Iris pigment epithelial cell (primary cell): ENCODE measurements at places on chromosomes 5 and 9.

- no peak for DNase-seq
These were observed 20.9 kb upstream of the ASTN2 start for GRCh38 chr9:117435630-117436261.

DNA sequence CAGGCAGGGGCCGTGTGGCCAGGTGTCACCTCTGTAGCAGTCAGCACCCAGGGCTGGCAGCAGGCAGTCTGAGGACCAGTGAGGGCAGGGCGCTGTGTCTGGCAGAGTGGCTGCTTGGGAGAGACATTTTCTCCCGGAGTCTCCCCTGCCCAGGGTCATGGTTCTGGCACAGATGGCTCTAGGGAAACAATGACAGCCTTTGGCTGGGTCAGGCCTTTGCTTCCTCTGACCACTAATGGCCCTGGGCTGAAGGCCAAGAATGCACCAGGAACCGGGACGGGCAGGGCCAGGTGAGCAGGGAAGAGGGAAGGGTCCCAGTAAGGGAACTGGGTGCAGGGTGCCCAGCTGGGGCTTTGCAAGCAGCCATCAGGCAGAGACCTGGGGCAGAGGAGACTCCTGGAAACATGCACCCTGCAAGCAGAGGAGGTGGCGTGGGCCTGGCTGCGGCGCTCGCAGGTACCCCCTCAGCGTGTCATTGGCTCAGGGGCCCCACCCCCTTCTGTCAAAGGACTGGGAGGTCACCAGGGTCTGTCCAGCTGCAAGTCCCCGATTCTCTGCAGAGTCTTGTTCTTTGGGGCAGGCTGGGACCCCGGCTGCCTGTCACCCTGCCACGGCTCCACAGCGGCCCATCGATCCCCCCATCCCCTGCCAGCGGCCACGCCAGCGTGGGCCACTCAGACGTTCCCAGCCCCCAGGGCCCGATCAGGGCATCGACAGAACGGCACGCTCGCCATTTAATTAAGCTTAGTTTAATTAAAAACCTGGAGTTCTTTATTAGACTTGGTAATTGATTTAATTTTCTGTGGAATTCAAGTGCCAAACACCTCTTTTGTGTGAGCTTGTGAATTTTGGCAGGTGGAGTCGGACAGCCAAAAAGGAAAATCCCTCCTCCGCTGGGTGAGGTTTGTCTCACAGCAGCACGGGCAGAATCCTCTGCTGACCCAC is 18.9 kb upstream of the TMEM250 start:
- no peak for DNase-seq

DNA sequence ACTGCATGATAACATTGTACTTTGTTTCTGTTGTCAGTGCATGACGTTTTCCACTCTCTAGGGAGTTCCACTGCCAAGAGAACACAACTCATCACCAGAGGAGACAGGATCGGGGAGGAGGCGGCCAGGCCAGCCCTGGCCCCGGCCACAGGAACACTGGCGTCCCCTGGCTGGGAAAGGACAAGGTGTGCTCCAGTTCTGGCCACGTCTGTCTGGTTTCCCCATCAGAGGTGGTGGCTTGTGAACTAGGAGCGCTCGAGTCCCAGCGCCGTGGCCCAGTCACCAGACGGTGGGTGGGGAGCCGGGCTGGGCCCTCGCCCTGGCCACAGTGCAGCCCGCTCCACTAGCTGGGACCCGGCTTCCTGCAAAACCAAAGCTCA is 211.9 kb upstream of the IRX4 start:
- no peak for DNase-seq

DNA sequence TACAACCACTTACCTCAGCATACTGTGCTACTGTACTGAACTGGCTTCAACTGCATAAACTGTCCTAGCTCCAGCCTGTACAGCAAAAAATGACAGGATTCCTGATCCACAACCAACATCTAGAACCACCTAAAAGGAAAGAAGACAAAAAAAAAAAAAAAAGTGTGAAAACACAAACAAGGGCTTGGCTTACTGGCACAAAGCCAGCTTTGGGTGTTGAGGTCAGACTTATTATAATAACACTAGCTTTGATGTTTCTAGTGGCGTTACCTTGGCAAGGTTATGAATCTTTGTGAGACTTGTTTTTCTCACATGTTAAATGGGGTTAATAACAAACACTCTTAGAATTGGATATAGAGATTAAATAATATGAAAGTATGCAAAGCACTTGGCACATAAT is 148.5 kb upstream of the PUM3 start:
- DNase-seq = no peak

DNA sequence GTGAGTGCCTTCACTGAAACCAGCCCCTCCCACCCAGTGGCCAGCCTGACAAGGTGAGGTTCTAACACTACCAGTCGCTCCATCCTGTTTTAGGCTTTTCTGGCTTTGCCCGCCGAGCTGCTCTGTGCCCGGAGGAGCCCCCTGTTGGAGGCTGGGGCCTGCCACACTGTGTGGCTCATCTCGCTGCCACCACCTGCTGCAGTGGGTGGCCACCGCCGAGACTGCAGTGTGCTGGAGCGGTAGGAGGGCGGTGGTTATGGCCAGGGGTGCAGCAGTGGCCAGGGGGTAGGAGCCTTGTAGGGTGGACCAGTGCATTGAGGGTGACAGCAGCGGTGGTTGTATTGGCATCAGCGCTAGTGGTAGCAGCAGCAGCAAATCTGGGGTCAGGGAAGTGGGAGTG is 74.7 kb upstream of the PCAT7 start:
- no peak for DNase-seq

DNA sequence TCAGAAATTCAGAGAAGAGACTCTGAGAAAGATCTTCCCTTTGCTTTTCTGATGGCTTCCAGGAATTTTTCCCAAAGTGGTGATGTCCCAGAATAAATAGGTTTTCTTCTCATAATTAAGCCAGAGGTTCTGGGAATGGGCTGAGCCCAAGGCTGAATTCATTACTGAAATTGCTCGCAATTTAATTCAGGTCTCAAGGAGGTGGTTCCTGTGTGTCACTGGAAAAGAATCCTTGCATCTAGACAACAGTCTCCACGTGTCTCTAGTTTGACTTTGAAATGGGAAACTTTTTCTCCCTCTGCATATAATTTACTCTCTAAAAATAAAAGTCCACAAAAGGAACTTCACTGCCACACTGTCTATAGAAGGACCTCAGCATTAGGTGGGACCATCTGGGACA is 27.8 kb upstream of the STX17 start:
- peak; percentile 21 for DNase-seq

- DNase-seq = no peak
These were observed 379.5 kb upstream of the EDIL3 start for GRCh38 chr5:84764227-84764626.

- DNase-seq = no peak
These were observed at the start of gene SMIM33 for GRCh38 chr5:139470821-139471300. TSS of gene SMIM33 (plus strand) at chr5:139471004. CDS start at chr5:139471122, 118 bp downstream.

DNA sequence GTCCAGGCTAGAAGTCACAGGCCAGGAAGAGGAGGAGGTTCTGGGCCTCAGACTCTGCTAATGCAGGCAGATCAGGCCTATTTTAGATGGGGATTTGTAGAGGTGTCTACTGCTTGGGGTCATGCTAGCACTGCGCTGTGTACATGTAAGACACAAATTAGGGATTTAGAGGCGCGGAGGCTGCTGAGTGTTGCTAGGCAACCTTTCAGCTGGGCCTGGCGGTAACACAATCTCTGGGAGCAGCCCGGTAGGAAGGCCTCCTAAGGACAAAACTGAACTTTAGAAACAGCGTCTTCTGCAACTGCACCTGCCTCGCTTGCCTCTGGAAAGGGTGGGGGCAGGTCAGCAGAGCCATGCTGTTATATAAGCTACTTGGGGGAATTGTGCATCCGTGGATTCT is 147.9 kb downstream of the MACROH2A1 start:
- no peak for DNase-seq

GRCh38 chr9:123608104-123608503 is 252.1 kb downstream of the CRB2 start:
- no peak for DNase-seq

GRCh38 chr5:121945261-121945660 is 16.5 kb upstream of the SRFBP1 start:
- no peak for DNase-seq

- no peak for DNase-seq
These were observed 6.2 kb downstream of the TSLP start for GRCh38 chr5:111077678-111078077.

- no peak for DNase-seq
These were observed 45.2 kb upstream of the PITX1 start for GRCh38 chr5:135079099-135079681.

GRCh38 chr9:14906000-14906399 is 4.2 kb downstream of the FREM1 start:
- DNase-seq = peak; percentile 46

DNA sequence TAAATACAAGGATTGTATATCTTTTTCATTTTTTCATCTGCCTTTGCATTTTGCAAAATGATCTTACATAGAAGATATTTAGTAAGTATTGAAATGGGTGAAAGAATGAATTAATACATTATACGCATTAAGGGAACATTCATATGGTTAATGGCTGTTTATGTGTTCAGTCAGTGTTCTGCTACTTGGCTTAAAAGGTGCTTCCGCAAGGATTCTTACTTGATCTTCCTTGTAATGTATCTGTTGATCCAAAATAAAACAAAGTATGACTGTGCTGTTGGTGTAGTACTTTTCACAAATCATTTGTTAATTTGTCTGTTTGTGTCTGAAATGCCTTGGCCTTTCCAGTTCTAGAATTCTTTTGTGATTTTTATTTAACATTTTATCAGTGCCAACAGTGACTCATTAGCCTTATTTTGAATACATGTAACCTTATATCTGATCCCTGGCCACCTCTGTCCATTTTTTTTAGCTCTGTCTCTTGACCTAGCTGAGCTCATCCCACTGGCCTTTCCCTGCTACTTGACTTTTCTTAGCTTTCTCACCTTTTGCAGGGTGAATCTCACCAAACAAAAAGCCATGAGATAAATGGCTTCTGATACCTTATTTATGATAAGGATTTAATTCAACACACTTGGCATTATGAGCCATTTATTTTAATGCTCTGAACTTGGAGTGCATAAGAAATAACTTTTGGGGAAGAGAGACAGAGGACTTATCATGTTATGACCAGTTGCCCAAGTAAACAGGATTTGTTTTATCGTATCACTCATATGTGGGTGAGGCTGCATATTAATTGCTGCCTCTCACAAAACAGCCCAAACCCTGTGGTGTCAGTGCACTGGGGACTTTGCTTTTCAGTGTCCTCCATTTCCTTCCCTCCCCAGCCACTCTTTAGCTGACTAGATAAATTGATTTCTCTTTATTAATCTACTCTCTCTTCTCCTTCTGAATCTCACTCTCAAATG is 340.3 kb downstream of the KDM4C start:
- DNase-seq = peak; percentile 64

DNA sequence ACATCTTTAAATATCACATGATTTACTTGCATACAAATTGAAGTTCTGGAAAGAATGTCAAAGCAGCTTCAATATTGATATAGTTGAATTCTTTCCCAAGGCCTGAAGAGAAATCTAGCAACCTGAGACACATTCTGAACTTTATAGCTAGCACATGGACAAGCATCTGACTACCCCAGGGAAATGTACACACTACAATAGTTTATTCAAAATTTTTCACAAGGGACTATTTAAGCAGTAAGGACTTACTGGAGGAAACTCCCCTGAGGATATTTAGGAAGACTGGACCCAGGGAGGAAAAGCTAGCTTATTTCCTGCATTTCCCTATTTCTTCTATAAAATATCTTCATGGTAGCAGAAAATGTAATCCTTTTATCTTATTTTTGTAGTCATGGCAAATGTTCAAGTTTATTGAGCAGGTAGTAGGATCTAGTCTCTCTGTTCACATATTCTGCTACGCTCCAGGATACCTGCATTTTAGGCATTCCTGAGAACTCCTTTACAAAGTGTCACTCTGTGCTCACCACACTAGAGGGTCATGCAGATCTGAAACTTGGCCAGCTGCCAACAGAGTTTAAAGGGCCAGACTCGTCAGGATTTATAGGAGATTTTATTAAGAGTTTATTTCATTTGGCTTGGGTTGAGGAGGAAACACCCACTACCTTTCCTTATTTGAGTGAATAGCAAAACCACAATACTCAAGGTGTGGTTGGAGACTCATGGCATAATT is 348.4 kb upstream of the FTMT start:
- DNase-seq = no peak

GRCh38 chr5:178460174-178460573 is 130.0 kb downstream of the COL23A1 start:
- no peak for DNase-seq

DNA sequence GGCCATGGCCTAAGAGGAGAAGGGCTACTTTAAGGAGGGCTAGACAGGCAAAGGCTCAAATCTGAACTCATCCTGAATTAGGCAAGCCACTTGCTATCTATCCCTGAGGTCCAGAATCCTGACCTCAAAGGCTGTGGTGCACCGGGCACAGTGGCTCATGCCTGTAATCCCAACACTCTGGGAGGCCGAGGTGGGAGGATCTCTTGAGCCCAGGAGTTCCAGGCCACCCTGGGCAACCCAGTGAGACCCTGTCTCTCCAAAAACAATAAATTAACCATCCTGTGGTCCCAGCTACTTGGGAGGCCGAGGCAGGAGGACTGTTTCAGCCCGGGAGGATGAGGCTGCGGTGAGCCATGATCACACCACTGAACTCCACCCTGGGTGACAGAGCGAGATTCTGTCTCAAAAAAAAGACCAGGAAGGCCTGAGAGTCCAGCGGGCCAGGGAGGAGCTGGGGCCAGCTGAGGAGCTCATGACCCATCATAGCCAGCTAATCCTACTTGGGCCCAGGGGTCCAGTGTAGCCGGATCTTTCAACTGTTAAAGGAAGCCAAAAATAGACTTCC is 4.0 kb downstream of the NOP16 start:
- DNase-seq = no peak

- DNase-seq = peak; percentile 71
These were observed 126.1 kb downstream of the SNX18 start for GRCh38 chr5:54643685-54644106.

DNA sequence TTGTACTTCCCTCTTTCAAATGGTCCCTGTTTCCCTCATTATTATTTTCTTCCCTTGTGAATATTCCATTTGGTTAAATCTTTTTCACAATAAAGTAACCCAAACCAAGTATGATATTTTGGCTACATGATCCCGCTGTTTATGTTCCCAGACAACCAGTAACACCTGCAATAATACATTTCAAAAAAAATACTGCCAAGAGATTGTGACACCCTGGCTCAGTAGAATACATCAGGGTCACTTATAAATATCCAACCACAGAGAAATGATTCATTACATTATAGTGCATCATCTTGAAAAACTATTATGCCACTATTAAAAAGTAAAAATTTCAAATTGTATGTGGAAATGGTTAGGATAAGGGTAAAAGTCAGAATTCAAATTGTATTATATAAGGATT is 7.2 kb upstream of the OXCT1 start:
- no peak for DNase-seq

- DNase-seq = peak; percentile 71
These were observed 79.9 kb downstream of the FNBP1 start for GRCh38 chr9:129962889-129963703.

GRCh38 chr5:117455236-117456233 is 880.9 kb upstream of the SEMA6A start:
- no peak for DNase-seq

DNA sequence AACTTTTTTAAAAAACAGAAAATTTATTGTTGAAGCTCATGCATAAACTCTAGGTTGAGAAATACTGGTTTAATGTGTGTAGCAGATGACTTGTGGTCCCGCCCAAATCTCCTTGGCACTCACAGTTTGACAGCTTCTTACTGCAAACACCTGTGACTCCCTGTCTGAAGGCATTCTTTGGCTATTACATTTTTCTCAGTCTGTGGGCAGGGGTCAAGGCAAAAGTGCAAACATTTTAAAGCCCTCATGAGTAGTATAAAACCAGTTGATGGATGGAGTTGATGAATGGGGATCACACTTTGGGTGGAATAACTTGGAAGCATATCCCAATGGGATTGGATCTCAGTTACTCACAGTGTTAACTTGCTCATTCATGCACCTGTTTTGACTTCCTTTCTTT is 1007.0 kb upstream of the NUDT12 start:
- no peak for DNase-seq
